ENCODE measurements at places on chromosomes 3 and 15. TPM values are rescaled to one million over a fixed set of nuclear protein-coding genes. Genes with fewer than 3 reads are reported as not detected.

- no peak for DNase-seq
These were observed 208.6 kb upstream of the PFN2 start for GRCh38 chr3:150179330-150179729.

Gene B4GALT4
- total RNA-seq, result 30.3 TPM

GRCh38 chr3:187027531-187028278, 97.4 kb downstream of the ST6GAL1 start:
- DNase-seq, result no peak

- peak; percentile 31 for DNase-seq
These were observed at the start of gene PDE8A for GRCh38 chr15:84981711-84982300. TSS of gene PDE8A (plus strand) at chr15:84981856. CDS start at chr15:84982163, 307 bp downstream.

DNA sequence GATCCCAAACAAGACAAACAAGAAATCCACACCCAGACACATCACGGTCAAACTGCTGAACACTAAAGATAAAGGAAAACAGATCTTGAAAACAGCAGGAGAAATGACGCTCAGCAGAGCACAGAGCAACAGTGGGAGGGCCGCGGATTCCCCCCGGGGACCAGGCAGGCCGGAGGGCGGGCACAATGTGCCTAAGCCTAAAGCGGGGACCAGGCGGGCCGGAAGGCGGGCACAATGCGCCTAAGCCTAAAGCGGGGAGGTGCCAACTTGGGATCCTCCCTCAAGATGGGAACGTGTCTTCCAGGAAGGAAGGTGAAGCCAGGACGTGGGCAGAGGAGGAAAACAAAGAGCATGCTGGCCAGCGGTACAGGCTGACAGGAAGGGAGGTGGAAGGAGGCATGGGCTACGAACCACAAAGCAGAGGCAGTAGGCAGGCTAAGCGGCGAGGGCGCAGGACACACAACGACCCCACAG, 31.1 kb downstream of the CYFIP1 start:
- DNase-seq, result peak; percentile 24

DNA sequence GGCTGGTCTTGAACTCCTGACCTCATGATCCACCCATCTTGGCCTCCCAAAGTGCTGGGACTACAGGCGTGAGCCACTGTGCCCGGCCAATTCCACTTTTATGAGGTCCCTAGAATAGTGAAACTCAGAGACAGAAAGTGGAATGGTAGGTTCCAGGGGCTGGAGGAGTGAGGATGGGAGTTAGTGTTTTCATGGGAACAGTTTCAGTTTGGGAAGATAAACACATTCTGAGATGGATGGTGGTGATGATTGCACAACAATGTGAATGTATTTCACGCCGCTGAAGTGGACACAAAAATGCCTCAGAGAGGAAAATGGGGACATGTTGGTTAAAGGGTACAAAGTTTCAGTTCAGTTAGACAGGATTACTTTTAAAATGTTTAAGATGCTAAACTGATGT, 22.5 kb upstream of the HDAC11 start:
- no peak for DNase-seq

GRCh38 chr3:160697637-160698380, 20.8 kb downstream of the ARL14 start:
- DNase-seq, result peak; percentile 63

Gene RBPMS2
- total RNA-seq, result not detected

DNA sequence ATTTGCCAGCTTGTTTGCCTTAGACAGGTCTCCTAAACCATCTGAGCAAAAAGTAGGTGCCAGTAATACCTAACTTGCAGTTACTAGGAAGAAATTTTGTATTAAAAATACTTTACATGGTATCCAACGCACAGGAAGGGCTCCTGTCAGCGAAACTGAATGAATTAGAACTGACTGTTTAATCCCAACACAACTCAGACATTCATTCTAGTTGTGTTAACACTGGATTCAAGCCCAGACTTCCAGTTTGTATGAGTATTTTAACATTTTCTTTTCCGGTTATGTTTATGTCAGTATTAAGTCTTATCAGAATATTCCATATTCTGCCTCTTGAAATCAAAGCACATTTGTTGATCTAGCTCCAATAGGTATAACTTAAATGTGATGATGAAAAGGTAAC, 82.0 kb upstream of the SOX2 start:
- no peak for DNase-seq

DNA sequence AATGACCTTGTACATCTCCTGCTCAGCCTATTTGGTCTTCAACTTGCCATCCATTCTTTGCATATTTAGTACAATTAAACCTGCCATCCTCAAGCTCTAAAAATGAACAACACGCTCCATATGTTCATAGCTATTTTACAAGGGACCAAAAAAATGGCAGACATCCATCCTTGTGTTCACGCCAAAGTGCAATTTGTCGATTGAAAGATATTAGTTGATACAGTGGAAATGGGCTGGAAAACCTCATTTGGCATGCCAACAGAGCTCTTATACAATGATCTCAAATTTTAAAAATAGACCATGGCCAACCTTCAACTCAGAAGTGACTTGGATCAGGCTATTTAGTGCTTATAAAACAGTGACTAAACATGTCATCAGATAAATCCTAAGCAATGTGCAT, 413.6 kb upstream of the ARL6 start:
- no peak for DNase-seq
